ENCODE measurements at places on chromosomes 1 and 21. TPM values are rescaled to one million over a fixed set of nuclear protein-coding genes. Genes with fewer than 3 reads are reported as not detected.

Gene IFI16
- total RNA-seq = 0.31 TPM

Gene FMOD
- total RNA-seq = 1.3 TPM

Gene PROK1
- not detected for total RNA-seq

Gene IVL
- total RNA-seq = not detected

Gene PM20D1
- 0.12 TPM for total RNA-seq

Gene MR1
- not detected for total RNA-seq

Gene RSPO1
- not detected for total RNA-seq

Gene PRDX1
- 1,070 TPM for total RNA-seq

Gene OR10K1
- not detected for total RNA-seq

Gene FCN3
- total RNA-seq = not detected

Gene LCE1B
- not detected for total RNA-seq

Gene OXCT2
- 4.0 TPM for total RNA-seq

Gene UBL4B
- total RNA-seq = not detected

Gene RNF2
- total RNA-seq = 59.6 TPM

Gene GOLT1A
- total RNA-seq = 7.0 TPM

Gene SMPDL3B
- 83.1 TPM for total RNA-seq

Gene ST6GALNAC5
- 12.7 TPM for total RNA-seq

Gene KCNT2
- total RNA-seq = 13.4 TPM

- no peaks in the 10 kb centered on the region for H3K4me1 ChIP-seq
- DNase-seq = no peak
- no peaks in the 10 kb centered on the region for H3K27me3 ChIP-seq
- no peaks in the 10 kb centered on the region for H3K36me3 ChIP-seq
- H3K27ac ChIP-seq = no peak overlapping the region
Measured at GRCh38 chr21:39088831-39089380, 94.3 kb downstream of the PSMG1 start.

GRCh38 chr21:28751176-28751575 lies 241.5 kb downstream of the LTN1 start:
- no peak overlapping the region for H3K4me3 ChIP-seq
- no peaks in the 10 kb centered on the region for H3K27me3 ChIP-seq
- DNase-seq = no peak
- H3K36me3 ChIP-seq = no peaks in the 10 kb centered on the region
- peaks cover 18% of the 10 kb centered on the region for H3K4me1 ChIP-seq

- H3K4me1 ChIP-seq = peaks cover 5% of the 10 kb centered on the region
- H3K27me3 ChIP-seq = peaks cover 44% of the 10 kb centered on the region
- H3K27ac ChIP-seq = no peak overlapping the region
- no peaks in the 10 kb centered on the region for H3K36me3 ChIP-seq
- peak; percentile 17 for DNase-seq
Measured at GRCh38 chr21:37074197-37074510, 1.1 kb downstream of the TTC3 start.

- no peak overlapping the region for H3K27ac ChIP-seq
- no peak overlapping the region for H3K4me3 ChIP-seq
- no peak for DNase-seq
Measured at GRCh38 chr1:106494646-106495045, 561.8 kb upstream of the PRMT6 start.

GRCh38 chr1:12287869-12288268 lies 58.0 kb downstream of the VPS13D start:
- no peaks in the 10 kb centered on the region for H3K27me3 ChIP-seq
- DNase-seq = no peak
- H3K27ac ChIP-seq = no peak overlapping the region
- H3K36me3 ChIP-seq = peaks cover 10% of the 10 kb centered on the region

- H3K27me3 ChIP-seq = no peaks in the 10 kb centered on the region
- H3K27ac ChIP-seq = no peak overlapping the region
- H3K4me1 ChIP-seq = no peaks in the 10 kb centered on the region
- DNase-seq = no peak
- no peaks in the 10 kb centered on the region for H3K36me3 ChIP-seq
- H3K4me3 ChIP-seq = no peak overlapping the region
Measured at GRCh38 chr1:4447778-4448420, 206.5 kb upstream of the AJAP1 start.

DNA sequence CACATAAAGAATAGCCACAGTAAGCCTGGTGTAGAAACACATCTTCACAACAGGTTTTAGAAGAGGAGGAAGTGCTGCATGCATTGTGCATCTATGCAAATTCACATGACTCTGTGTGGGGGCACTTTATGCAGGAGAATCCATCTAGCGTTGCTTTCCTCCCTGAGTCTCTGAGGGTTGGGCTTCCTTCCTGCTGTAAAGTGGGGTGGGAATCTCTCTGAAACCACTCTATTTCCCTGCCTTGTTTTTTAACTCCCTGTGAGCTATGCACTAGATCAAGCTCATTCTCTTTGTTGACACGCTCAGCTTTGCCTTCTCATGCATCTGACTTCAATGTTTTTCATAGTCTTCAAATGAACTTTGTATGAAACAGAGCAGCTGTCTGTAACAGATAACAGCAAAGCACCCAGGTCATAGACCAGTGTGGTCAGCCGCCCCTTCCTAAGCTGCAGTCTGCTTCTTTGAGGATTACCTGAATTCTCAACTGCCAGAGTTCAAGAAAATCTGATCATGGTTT lies 102.7 kb upstream of the DPH5 start:
- H3K36me3 ChIP-seq = no peaks in the 10 kb centered on the region
- H3K27ac ChIP-seq = no peak overlapping the region
- peak; percentile 43 for DNase-seq
- peaks cover 12% of the 10 kb centered on the region for H3K4me1 ChIP-seq

DNA sequence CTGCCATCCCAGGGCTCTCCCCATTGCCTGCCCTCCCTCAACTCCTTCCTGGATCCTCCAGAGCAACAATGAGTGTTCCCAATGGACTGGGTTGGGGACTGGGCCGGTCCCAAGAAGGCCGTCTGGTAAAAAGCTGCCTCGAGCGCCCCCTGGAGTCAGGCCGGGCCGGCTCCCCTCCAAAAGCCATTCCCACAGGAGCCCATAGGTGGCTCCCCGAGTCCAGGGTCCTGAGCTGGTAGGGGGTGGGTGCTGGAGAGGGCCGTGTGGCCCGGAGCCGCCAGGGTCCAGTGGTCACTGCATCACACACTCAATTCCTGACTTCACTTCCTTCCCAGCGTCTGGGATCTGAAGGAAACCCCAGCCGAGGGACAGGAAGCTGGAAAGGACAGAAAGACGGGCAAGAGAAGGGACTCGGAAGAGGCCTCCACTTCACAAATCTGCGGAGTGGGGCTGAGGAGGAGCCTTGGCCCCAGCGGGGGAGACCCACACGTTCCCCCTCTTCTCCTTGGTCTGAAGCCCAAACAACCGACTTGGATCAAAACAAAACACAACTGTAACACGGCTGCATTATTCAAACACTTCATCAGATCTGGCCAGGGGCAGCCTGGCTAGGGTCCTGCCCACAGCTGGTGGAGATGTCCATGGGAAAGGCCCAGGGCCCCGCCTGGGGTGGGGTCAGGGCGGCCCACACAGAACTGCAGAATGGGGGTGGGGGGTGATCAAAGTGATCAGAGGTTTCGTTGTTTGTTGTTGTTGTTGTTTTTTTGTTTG lies 10.9 kb upstream of the ALDH4A1 start:
- H3K27ac ChIP-seq = no peak overlapping the region
- no peaks in the 10 kb centered on the region for H3K27me3 ChIP-seq
- no peaks in the 10 kb centered on the region for H3K36me3 ChIP-seq
- peak; percentile 92 for DNase-seq
- no peaks in the 10 kb centered on the region for H3K4me1 ChIP-seq

GRCh38 chr1:24849672-24850295 lies 80.3 kb downstream of the RUNX3 start:
- no peak overlapping the region for H3K27ac ChIP-seq
- peak; percentile 62 for DNase-seq
- H3K4me3 ChIP-seq = no peak overlapping the region
- no peaks in the 10 kb centered on the region for H3K36me3 ChIP-seq

- no peak overlapping the region for H3K27ac ChIP-seq
- no peak overlapping the region for H3K4me3 ChIP-seq
- H3K36me3 ChIP-seq = no peaks in the 10 kb centered on the region
- peak; percentile 78 for DNase-seq
- no peaks in the 10 kb centered on the region for H3K4me1 ChIP-seq
Measured at GRCh38 chr1:53715478-53715877, 23.5 kb downstream of the GLIS1 start.

- H3K4me3 ChIP-seq = no peak overlapping the region
- no peak for DNase-seq
- no peaks in the 10 kb centered on the region for H3K27me3 ChIP-seq
- no peaks in the 10 kb centered on the region for H3K36me3 ChIP-seq
Measured at GRCh38 chr1:183968386-183968785, 69.1 kb downstream of the COLGALT2 start.

DNA sequence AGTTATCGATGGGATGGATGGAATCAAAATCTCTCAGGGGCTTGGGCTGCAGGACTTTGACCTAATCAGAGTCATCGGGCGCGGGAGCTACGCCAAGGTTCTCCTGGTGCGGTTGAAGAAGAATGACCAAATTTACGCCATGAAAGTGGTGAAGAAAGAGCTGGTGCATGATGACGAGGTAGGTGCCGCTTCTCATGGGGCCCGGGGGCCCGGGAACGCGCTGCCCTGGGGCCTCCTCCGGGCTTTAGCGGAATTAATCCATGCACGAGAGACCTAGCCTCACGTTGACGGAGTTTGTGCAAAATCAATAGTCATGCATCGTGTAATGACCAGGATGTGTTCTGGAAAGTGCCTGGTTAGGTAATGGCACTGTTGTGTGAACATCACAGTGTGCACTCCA lies 43.8 kb downstream of the FAAP20 start:
- H3K4me1 ChIP-seq = no peaks in the 10 kb centered on the region
- H3K4me3 ChIP-seq = no peak overlapping the region
- DNase-seq = no peak
- H3K27ac ChIP-seq = no peak overlapping the region

DNA sequence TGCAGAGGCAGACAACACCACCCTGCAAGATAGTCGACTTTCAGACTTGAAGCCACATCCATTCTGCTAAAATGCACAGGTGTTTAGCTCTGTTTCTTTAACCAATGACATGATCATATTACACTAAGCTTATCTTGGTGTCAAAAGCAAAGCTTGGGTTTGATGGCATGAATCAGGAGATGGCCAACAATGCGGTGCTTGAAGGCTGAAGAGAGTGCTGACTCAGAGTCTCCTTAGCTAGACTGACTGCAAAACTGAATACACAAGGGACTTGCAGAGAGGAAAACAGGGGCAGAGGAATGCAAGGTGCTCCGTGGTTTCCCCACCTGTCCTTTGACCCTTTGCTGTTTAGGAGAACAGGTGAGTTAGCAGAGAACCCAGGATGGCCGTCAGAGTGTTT lies 262.6 kb downstream of the SIPA1L2 start:
- peak; percentile 45 for DNase-seq
- H3K27ac ChIP-seq = no peak overlapping the region
- no peaks in the 10 kb centered on the region for H3K36me3 ChIP-seq
- peaks cover 11% of the 10 kb centered on the region for H3K4me1 ChIP-seq
- H3K4me3 ChIP-seq = no peak overlapping the region

GRCh38 chr1:95650631-95651030 lies 416.6 kb downstream of the RWDD3 start:
- no peaks in the 10 kb centered on the region for H3K27me3 ChIP-seq
- no peak overlapping the region for H3K27ac ChIP-seq
- no peak overlapping the region for H3K4me3 ChIP-seq
- no peaks in the 10 kb centered on the region for H3K36me3 ChIP-seq

DNA sequence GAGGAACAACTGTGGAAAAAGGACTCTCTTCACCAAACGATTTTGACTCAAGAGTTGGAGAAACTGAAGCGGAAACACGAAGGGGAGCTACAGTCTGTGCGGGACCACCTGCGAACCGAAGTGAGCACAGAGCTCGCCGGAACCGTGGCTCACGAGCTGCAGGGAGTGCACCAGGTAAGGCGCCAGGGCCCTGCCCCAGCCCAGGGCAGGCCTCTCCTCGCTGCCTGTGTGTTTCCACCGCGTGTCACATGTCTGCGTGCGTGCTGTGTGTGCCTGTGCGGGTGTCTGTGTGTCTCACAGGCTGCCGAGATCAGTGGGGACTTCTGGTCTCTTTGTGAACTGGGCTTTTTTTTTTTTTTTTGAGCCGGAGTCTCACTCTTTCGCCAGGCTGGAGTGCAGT lies 43.0 kb downstream of the PCNT start:
- no peak overlapping the region for H3K27ac ChIP-seq
- H3K36me3 ChIP-seq = peaks cover 7% of the 10 kb centered on the region
- H3K27me3 ChIP-seq = no peaks in the 10 kb centered on the region
- H3K4me1 ChIP-seq = no peaks in the 10 kb centered on the region

DNA sequence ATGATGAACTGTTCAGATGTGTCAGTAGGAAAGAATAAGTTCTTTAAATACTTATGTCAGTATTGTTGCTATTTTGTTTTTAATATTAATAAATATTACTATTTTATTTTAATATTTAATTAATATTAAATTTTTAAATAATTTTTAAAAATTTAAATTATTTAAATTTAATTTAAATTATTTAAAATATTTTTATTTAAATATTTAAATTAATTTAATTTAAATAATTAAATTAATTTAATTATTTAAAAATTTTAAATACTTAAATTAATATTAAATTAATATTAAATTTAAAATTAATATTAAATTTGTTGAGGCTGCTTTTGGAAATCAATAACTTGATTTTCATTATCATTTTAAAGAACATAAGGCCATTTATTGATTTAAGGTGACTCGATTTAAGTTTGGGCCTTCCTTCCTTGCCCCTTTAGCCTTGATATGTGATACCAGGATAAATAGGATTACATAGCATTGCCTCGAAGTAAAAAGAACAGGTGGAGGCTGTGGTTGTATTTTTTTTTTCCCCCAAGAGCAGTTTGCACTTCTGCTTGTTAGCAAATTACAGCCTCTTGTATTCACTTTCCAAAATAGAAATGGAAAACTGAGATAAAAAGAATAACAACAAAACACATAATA lies 915.2 kb downstream of the TTLL7 start:
- H3K4me1 ChIP-seq = no peaks in the 10 kb centered on the region
- no peak overlapping the region for H3K27ac ChIP-seq
- H3K27me3 ChIP-seq = no peaks in the 10 kb centered on the region

GRCh38 chr1:170776777-170777176 lies 112.8 kb downstream of the PRRX1 start:
- no peaks in the 10 kb centered on the region for H3K4me1 ChIP-seq
- no peak for DNase-seq
- H3K4me3 ChIP-seq = no peak overlapping the region
- no peak overlapping the region for H3K27ac ChIP-seq
- H3K36me3 ChIP-seq = no peaks in the 10 kb centered on the region

- H3K4me1 ChIP-seq = peaks cover 65% of the 10 kb centered on the region
- H3K27me3 ChIP-seq = no peaks in the 10 kb centered on the region
- peak overlapping the region; percentile 30 for H3K4me3 ChIP-seq
- DNase-seq = peak; percentile 89
- no peaks in the 10 kb centered on the region for H3K36me3 ChIP-seq
Measured at GRCh38 chr1:8460132-8460544, 142.2 kb downstream of the SLC45A1 start.

DNA sequence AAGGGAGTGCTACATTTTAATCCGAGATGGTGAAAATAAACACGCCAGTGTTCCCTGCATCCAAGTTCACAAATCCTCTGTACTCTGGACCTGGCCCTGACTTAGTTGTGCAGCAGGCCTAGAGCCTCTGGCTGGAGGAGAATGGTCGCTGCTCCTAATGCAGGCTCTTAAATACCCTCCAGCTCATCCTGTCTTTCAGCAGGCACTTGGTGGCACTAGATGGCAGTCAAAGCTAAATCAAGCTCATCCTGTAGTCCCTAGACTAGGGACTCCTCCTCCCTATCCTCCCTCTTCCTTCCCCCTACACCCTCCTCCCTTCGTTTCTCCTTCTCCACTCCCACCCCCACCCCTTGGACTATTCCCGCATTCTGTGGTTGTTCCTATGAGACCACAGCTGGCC lies 41.6 kb upstream of the MTR start:
- H3K4me3 ChIP-seq = no peak overlapping the region
- no peaks in the 10 kb centered on the region for H3K27me3 ChIP-seq
- H3K27ac ChIP-seq = no peak overlapping the region
- peak; percentile 71 for DNase-seq
- no peaks in the 10 kb centered on the region for H3K36me3 ChIP-seq

All from GM23338 (cell line).